Daoy (cell line): ENCODE measurements at places on chromosomes 1 and 21. TPM values are rescaled to one million over a fixed set of nuclear protein-coding genes. Genes with fewer than 3 reads are reported as not detected.

TEKT2 gene
- not detected in 2 replicates for total RNA-seq

B3GALT5 gene
- total RNA-seq = 0.57 and 1.8 TPM in 2 replicates

XCL1 gene
- total RNA-seq = not detected in 2 replicates

EXO5 gene
- total RNA-seq = 2.1 and 8.3 TPM in 2 replicates

DNA sequence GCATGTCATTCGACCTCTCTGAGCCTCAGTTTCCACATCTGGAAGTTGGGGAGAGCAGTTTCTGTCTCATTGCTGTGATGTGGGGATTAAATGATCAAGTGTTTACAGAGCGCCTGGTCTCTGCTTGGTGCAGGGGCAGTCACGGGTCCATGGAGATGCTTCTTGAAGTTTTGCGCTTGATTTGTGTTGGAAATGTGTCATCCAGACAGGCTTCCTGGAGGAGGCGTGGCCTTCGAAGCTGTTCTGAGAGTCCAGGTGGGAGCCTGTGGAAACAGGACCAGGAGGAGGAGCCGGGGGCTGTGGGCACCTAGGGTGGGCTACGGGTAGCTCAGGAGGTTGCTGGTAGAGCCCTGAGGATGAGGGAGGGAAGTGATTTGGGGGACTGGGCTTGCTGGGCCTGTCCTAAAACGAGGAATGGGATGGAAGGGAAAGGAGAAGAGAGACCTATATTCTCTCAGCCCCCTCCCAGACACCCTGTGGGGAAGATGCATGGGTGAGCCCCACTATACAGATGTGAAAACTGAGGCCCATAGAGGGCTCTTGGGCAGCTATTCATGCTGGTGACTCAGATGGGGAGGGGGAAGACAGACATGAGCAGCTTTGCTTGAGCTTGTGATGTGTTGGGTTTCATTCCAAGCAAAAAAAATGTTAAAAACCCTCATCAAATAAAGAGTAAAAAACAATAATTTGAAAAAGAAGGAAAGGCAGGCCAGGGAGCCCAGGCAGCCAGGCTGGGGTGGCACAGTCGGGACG is 107.2 kb upstream of the WNT4 start:
- DNase-seq = peak; percentile 44

DNA sequence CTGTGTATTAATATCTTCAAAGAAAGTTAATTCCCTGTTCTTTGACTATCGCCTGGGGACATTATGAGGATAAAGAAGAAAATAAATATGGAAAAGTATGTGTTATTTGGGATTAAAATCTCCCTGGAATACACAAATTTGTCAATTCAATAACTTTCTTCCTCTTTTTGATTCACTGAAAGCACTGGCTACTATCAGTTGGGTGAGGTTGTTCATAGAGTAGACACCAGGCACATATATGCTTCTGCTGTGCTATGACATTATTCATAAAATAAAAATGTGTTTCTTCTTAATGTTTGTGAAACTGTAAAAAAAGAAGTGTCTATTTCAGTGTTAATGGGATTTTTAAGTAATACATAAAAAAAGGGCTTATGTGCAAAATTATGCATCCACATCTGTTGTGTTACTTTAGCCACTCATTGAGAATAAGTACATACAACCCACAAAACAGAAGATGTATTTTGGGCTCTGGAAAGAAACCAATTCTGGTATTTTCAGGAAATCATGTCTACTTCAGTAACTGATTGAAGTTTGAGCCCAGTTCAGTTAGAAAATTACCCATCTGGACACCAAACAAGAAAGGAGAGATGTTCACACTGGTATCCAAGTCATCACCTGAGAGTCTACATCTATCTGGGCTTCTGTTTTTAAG is 169.4 kb downstream of the GABPA start:
- DNase-seq = no peak

DNA sequence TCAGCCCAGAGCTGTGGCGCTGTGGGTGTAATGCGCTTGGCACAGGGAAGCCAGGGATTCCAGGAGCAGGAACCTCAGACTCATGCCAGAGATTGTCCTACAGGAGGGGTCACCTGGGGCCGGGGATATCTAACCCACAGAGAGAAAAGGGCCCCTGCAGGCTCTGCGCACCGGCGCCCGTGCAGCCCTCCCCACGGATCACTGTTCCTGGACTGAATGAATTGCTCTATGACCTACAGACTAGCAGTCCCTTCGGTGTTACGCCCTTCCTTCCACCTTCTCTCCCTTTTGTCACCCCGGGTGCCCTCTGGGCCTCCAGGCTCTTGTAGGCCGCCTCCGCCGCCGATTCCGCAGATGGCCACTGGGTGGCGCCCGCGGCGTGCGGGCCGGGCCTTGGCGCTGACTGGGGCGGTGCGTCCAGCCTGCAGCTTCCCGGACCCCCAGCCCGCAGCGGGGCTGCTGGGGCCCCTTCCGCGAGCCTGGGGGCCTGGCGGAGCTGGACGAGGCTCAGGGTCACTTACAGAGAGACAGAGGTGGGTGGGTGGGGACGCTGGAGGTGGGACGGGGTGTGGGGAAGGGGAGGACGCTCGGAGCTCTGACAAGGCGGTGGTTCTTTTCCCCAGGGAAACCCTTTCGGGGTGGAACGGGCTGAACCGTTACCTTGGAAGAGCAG is 101.3 kb downstream of the IER5 start:
- DNase-seq = peak; percentile 75

GRCh38 chr1:245279346-245279745 is 124.6 kb downstream of the KIF26B start:
- no peak for DNase-seq
